ENCODE measurements at places on chromosomes 1 and 21. TPM values are rescaled to one million over a fixed set of nuclear protein-coding genes. Genes with fewer than 3 reads are reported as not detected.

DNA sequence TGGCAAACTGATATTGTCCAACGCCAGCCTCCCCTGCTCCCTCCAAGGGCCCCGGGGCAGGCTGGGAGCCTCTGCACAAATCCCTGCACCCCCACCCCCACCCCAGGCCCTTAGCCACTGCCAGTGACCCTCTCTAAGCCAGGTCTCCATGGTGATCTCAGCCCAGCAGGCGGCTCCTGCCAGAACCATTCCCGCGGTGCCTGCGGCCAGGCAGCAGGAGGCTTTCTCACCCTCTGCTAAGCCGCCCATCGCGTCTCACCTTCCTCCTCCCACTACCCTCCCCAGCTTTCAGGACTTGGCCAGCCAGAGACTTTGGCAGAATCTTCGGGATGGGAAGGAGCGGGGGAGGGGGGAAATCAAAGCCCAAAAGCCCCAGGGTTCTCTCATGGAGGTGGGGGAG lies 46.8 kb upstream of the WASF2 start:
- no peak for DNase-seq

DNA sequence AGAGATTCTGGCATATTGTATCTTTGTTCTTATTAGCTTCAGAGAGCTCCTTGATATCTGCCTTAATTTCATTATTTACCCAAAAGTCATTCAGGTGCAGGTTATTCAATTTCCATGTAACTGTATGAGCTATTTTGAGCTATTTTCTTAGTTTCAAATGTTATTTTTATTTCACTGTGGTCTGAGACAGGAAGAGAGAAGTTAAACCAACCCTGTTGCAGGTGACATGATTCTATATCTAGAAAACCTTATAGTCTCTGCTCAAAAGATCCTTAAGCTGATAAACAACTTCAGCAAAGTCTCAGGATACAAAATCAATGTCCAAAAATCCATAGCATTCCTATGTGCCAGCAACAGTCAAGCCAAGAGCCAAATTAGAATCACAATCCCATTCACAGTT lies 1644.0 kb upstream of the B3GALT2 start:
- DNase-seq: no peak

GRCh38 chr1:87592156-87592555 lies 263.5 kb downstream of the LMO4 start:
- no peak for DNase-seq

DNA sequence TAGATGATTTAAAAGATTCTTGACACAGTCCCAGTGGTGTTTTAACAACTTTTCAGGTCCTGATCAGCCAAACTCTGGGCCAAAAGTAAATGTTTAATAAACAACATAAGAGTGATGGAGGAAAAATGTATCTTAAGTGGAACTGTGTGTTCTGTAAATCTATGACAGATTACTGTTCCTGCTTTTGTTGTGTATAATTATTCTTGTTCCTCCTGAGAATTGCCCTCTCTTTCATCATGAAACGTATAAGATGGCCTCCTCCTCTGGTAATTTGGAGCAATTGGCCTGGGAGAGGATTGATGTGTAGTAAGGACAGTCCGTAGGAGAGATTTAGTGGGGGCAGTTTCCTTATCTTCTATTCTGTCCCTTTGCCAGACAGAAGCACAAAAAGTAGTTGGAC lies 34.5 kb downstream of the GALNT2 start:
- no peak for DNase-seq

DNA sequence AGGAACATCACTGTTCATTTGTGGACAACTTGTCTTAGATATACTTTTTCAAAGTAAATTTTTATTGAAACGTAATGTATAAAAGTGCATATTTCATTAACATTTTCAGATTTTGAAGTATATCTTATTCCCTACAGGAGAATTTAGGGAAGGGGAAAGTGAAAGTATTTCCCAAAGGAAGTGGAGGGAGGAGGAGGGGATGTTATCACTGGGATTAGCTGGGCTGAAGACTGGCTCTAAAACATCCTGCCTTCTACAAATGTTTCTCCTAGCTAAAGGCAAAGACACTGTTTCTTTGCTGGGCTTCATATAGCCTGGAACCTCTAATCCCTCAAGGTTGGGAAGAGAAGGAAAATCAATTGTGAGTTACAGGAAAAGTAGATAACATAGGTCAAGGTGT lies 7.1 kb upstream of the ZNF697 start:
- no peak for DNase-seq

- no peak for DNase-seq
Measured at GRCh38 chr1:40372658-40373322, 737 bp upstream of the SMAP2 start.

- DNase-seq: no peak
Measured at GRCh38 chr1:178953538-178954324, 72.0 kb upstream of the FAM20B start.

DNA sequence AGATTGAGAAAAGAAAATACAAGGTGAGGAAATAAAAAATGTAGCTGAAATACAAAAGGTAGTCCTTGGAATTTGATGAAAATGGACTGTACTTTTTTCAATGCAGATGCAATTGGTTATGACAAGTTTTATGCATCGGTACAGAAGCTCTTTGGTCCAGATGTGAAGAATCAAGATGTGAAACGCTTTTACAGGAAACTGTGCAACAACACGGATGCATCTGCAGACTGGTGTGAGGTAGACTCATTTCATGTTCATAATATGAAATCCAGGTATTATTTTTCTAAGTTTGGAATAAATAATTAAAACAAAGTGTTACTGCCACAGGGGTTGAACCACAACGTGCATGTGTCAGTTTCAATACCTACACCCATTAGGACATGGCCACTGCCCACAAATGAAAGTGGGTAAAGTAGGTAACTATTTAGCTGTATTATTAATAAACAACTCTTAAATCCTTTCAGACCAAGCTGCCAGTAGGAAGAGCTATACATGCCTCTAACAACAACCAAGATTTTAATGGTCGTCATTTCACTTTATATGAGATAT lies 8.4 kb downstream of the WDR64 start:
- DNase-seq: no peak

DNA sequence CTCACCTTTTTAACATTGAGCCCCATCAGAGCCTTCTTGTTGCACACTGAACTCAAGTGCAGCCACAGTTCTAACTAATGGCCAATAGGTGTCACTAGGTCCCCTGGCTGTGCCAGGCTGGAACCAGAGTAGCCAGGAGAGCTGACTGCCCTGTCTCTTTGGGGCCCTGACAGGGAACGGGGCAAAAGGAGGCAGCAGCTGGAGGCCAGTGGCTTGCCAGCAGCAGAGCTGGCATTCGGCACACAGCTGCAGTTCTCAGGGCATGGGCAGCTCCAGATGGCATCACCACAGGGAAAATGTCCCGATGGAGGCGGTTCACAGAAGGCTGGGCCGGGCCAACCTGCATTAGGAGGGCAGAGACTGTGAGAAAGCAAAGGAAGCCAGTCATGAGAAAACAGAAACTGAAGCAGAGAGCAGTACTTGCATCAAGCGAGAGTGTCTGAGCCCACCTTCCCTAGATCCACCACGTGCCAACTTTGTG lies 188.6 kb downstream of the FCRL5 start:
- DNase-seq: no peak

FAM76A gene
- 4.0 TPM for polyA plus RNA-seq

SPATC1L gene
- 13.4 TPM for polyA plus RNA-seq

NOL9 gene
- 5.8 TPM for polyA plus RNA-seq

PRR9 gene
- polyA plus RNA-seq: not detected

SLAMF9 gene
- polyA plus RNA-seq: 0.22 TPM

ZBTB21 gene
- polyA plus RNA-seq: 1.9 TPM
